Stimulated activated CD8-positive, alpha-beta memory T cell treated with anti-CD3 and anti-CD28 coated beads, Interleukin-2, amount 100 ng/mL, for 1 hour (primary cell): ENCODE measurements at places on chromosomes 12 and 14.

DNA sequence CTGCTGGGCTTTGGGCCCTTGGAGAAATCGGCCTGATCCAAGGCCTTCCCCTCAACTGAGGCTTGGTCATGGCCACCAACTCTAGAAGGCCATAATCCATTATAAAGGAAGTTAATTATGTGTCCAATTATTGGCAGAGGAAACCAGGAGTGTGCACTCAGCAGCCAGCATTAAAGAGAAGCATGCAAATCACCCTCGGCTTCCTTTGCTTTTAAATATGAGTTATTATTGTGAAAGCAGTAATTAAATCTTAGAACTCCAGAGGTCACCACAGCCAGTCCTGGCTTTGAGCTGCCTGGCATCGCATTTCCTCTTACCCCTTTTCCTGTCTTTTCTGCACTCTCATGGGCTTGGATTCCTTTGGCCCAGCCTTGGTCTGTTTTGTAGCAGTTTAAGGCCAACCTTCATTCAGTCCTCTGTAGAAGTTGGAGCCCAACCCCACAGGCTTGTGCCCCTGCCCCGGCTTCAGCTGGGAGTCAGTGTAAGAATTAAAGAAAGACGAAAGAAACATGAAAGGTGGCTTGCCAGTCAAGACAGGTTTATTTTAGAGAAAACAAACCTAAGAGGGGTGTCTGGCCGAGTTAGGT is 14.7 kb upstream of the KRT86 start:
- no peak for DNase-seq

- DNase-seq, result no peak
Measured at GRCh38 chr12:57166971-57167371, 19.6 kb upstream of the LRP1-AS start.

- no peak for DNase-seq
Measured at GRCh38 chr12:97038834-97039233, 131.8 kb downstream of the NEDD1 start.

DNA sequence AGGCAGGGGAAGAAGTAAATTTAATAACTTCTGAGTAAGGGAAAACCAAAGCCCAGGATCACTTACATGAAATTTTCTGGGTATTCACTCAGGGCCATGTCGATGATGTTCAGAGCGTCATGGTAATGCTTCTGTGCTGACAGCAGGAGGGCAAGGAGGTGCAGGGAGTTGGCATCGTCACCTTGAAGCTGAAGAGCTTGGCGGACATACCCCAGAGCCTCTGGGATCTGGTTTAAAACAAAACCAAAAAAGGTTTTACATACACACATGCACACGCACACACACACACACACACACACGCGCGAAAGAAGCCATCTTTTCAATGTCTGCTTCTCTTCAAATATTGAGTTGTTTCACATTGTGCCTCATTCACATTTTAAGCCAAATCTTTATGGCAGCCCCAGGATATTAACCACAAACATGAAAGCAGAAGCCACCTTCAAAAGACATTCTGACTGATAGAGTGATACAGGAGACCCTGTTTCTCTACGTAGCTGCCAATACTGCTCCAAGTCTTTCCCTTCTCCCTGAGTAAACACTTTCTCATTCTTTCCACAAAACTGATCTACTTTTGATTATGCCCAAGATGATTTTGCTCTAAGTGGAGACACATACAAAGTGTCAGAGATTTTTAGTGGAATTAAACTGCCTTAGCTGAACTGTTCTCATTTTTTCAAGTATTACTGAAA is 172.1 kb downstream of the TTC7B start:
- no peak for DNase-seq

GRCh38 chr14:63387711-63388110 is 69.0 kb upstream of the GPHB5 start:
- DNase-seq, result no peak

DNA sequence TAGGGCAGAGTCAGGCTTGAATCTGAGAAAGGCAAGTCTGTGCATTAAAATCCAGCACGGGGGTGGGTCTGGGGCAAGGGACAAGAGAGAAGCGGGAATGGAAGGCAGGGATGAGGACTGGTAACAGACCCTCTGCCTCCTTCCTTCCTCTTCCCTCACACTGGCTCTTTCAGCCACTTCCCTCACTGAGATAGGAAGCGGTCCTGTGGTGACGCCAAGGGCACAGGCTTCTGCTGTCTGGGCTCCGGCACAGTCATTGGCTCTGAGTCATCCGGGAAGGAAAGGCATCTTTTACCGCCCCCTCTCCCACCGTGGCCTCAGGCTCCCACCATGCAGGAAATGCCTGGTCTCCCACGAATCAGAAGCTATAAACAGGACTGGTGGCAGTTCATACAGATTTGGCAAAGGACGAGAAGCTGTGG is 70.2 kb downstream of the ETV6 start:
- no peak for DNase-seq

DNA sequence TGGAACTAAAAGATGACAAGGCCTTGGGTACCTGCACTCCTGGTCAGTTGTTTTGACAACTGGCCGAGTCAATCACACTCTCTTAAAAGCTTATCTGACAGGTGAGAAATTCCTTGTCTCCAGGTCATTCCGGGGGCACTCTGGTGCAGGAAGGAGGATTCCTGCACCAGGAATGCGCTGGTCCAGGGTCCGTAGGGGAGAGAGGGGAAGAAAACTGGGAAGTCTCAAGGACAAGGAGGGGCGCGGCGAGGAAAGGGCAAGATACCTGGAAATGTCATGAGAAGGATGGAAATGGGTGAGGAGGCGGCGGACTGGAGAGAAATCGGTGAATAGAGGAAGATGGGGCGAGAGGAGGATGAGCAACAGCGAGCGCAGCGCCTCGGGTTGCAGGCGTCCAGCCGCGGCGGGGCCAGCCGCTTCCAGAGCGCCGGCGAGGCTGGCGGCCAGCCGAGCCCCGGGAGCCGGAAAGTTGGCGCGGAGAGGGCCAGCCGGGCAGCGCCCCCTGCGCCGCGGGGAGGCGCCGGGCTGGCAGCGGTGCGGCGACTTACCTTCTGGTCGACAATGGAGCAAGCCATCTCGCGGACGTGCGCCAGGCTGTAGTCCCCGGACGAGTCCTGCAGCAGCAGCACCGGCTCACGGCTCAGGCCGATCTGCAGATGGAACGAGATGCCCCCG is 809 bp downstream of the PRKD1 start:
- no peak for DNase-seq

- DNase-seq, result no peak
Measured at GRCh38 chr14:57046175-57046574, 222.5 kb downstream of the EXOC5 start.

- no peak for DNase-seq
Measured at GRCh38 chr12:80208071-80208470, 108.7 kb downstream of the OTOGL start.

- no peak for DNase-seq
Measured at GRCh38 chr14:60931218-60931617, 49.7 kb downstream of the TRMT5 start.

DNA sequence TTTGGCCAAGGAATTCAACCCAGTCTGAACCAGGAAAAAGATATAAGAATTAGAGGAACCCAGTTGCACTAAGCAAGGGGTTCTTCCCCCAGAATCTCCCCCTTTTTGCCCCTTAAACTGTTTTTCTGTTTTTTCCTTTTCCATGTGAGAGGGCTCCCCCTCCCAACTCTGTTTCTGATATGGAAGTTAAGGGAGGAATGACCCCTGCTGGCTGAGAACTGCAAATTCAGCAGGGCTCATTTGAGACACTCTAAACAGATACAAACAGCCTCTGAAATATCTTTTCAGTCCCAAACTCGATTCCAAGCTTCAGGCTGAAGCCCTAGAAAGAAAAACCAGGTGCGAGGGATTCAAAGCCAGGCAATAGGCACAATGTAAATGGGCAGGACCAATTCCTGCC is 132.7 kb downstream of the SLC41A2 start:
- DNase-seq, result no peak

- DNase-seq, result no peak
Measured at GRCh38 chr12:54650409-54650808, 2.2 kb upstream of the DCD start.

DNA sequence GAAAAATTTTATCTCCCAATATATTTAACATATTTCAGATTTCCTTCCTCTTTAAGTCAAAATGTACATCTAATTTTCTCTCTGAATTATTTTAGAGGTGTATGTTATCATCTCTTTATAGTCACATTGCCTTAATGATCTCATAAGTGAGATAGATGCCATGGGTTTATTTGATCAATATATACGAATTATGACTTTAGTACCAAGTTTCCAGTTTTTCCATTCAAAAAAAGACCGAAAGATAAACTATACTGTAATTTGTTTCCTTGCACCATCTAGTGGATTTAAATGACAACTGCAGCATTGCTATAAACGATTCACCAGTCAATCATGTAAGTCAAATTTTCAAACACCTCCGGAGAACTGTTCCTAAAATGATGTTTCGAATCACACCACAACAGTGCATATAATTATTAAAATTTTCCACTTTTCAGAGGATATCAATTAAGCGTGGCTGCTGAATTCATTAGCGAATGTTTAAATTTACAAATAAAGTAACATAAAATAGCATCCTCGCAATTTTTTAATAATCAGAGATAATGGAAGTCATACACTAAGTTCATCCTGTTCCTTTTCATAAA is 419 bp upstream of the ATXN7L3B start:
- no peak for DNase-seq

GRCh38 chr14:73809391-73809790 is 42.2 kb upstream of the PTGR2 start:
- no peak for DNase-seq

- DNase-seq, result no peak
Measured at GRCh38 chr12:89984846-89985245, 276.2 kb upstream of the ATP2B1 start.

- DNase-seq, result no peak
Measured at GRCh38 chr14:51595881-51596455, 55.7 kb upstream of the FRMD6 start.

GRCh38 chr14:19947413-19948090 is 16.8 kb downstream of the OR4K1 start:
- DNase-seq, result no peak

- no peak for DNase-seq
Measured at GRCh38 chr12:107451246-107451645, 234.4 kb upstream of the PWP1 start.
